Spleen (tissue), 13 donors: ENCODE measurements at places on chromosomes 5 and 9.

DNA sequence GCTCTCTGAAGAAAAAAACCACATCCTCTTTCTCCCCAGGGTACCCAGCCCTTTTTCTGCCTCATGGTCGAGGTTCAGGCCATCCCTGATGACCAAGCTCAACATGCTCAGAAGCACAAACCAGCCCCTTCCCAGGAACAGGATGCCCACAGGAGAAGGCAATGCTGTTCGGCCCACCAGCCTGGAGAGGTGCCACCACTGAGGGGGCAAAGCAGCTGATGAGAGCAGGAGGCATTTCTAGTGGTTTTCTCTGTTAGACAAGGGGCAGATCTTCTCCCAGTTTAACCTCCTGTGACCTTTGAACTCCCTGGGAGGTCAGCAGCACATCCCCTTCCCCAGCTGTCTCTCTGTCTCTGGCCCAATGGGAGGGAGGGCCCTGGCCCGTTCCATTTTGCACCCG, 73.0 kb downstream of the PAX5 start:
- H3K4me1 ChIP-seq: no peaks in the 10 kb centered on the region
- H3K27me3 ChIP-seq: no peaks in the 10 kb centered on the region
- DNase-seq: no peak
- H3K27ac ChIP-seq: no peak overlapping the region

- H3K27me3 ChIP-seq: no peaks in the 10 kb centered on the region
- DNase-seq: no peak
- no peaks in the 10 kb centered on the region for H3K36me3 ChIP-seq
- no peak overlapping the region for H3K27ac ChIP-seq
- no peak overlapping the region for H3K4me3 ChIP-seq
Observed at GRCh38 chr9:117178596-117179375, 236.1 kb downstream of the ASTN2 start.

DNA sequence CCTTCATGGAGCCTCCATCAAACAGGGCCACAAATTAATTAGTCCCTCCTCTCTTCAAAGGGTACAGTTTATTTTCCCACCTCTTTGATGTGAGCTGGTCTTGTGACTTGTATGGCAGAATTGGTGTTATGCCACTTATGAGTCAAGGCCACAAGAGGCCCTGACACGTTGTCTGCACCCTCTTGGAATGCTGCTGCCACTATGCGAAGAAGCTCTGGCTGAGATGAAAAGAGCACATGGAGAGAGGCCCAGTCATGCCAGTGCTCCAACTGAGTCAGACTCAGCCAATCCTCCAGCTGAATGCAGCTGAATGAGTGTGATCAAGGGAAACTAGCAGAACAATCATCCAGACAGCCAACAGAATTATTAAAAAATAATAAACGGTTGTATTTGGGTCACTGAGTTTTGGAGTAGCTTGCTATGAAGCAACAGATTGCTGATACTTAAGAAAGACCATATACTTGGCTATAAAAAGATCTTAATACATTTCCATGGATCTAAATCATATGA, 128.3 kb downstream of the MARCHF11 start:
- no peak for DNase-seq
- no peaks in the 10 kb centered on the region for H3K36me3 ChIP-seq
- no peak overlapping the region for H3K27ac ChIP-seq
- no peak overlapping the region for H3K4me3 ChIP-seq
- H3K27me3 ChIP-seq: no peaks in the 10 kb centered on the region

- no peak overlapping the region for H3K27ac ChIP-seq
- H3K4me1 ChIP-seq: no peaks in the 10 kb centered on the region
- no peak for DNase-seq
- H3K4me3 ChIP-seq: no peak overlapping the region
Observed at GRCh38 chr5:169260896-169261569, 39.9 kb downstream of the SLIT3 start.

- H3K4me3 ChIP-seq: no peak overlapping the region
- DNase-seq: no peak
- peaks cover 14% of the 10 kb centered on the region for H3K27me3 ChIP-seq
Observed at GRCh38 chr5:151630088-151630487, 39.0 kb upstream of the FAT2 start.
